ENCODE measurements at places on chromosomes 1 and 21.

DNA sequence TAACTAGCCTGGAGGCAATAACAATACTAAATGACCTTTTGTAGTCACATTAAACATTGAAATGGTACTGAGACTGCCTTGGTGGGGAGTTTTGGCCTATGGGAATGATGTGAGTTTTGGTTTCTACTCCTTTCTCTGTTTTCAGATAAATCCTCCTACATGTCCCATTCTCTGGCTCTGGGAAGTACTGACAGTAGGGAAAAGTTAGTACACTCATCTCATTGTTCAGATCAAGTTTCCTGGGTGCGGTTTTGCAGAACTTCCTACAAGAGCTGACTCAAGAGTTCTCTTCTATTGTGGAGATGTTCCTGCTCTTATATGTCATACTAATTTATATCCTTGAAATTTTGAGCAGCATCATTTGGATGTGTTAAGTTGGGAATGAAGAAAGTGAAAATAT is 74.2 kb upstream of the MACF1 start:
- DNase-seq, result no peak

GRCh38 chr1:205965036-205965884 is 22.0 kb upstream of the SLC26A9 start:
- DNase-seq, result no peak

- no peak for DNase-seq
Observed at GRCh38 chr1:41236781-41237180, 5.3 kb downstream of the SCMH1 start.

- no peak for DNase-seq
Observed at GRCh38 chr1:183276386-183277080, 90.5 kb downstream of the LAMC2 start.

DNA sequence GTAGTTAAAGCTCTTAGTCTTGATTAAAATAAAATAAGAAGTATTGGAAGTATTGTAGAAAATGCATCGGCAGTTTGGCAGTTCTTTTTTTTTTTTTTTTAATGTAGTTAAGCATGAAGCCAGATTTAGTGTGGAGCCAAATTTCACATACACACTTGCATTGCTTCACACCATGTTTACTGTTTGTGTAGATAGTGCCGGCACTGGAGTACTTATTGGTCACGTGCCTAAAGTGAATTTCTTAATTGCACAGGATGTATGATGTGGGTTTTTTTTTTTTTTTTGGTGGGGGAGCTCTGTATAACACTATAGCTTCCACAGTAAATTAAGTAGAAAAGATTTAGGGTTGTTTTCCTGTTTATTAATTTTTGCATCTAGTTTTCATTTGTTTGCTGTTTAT is 21.2 kb upstream of the TMEM61 start:
- DNase-seq, result no peak

GRCh38 chr1:201714542-201715329 is 114.2 kb upstream of the IPO9 start:
- DNase-seq, result no peak

GRCh38 chr1:2033165-2033564 is 14.0 kb downstream of the GABRD start:
- DNase-seq, result no peak

- DNase-seq, result no peak
Observed at GRCh38 chr1:202305168-202305567, 36.6 kb downstream of the UBE2T start.

- DNase-seq, result no peak
Observed at GRCh38 chr1:96804648-96805047, 83.1 kb downstream of the PTBP2 start.

DNA sequence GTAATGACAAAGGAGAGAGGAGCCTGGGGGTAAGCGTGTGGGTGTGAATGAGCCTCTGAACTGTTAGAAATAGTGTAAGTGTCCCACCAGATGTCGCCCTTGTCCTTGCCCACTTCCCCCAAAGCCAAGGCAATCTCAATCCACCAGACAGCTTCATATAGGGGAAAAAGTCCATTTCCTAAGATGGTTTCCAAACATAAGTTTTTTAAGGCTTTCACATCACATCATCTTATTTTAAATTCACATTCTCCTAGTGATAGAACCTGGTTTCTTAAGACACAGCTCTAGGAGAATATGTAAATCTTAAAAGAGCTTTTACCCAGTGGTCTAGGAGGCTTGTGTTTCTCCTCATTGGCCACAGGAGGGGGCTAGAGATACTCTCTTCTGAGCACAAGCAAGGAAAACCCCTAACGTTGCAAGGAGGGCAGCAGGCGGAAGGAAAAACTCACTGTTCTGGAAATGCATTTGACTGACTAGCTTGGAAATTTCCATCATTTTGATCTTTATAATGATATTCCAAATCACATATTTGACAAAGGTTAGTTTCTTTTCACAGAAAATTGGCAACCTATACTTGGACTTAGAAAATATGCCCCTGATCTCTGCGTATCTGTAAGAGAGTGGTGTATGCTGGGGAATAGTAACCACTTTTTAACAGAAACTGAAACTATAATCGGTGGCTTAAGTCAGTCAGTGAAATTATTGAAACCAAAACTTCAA is 51.9 kb upstream of the LPAR3 start:
- DNase-seq, result peak; percentile 67

GRCh38 chr21:25580912-25581260 is 26.4 kb downstream of the MRPL39 start:
- no peak for DNase-seq

GRCh38 chr1:197519741-197520334 is 251.8 kb downstream of the CRB1 start:
- DNase-seq, result no peak

DNA sequence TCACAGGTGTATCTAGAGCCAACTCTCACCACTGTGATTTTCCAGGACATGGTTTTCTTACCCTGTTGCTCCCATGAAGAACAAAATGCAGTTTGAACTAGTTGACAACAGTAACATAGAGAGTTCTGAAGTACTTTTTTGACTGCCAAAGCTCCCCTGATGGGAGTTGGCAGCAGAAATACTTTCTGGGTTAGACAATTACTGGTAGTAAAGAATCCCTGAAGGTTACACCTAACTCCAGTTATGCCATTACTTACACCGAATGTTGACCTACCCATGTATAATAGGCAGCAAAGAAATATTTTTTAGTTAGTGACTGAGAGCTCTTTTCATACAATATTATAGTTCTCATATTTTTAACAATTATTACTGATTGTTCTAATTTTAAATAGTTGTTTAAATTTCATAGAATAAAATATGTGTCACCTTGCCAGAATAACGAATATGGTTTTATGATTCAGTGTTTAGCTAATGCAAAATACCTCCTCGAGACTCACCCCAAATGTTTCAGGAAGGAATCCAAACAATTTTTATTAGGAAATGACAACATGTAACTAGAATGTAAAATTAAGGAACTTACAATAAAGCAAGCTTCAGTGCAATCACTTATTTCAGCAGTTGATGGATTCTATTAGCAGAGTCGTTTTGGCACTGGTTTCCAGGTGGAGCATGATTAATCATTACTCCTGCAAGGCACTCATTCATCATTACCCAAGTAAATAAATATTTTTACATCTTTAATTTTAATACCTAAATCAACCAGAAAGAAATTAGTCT is 237.6 kb downstream of the MRPL39 start:
- DNase-seq, result no peak

- no peak for DNase-seq
Observed at GRCh38 chr1:18322368-18323032, 158.2 kb upstream of the KLHDC7A start.

DNA sequence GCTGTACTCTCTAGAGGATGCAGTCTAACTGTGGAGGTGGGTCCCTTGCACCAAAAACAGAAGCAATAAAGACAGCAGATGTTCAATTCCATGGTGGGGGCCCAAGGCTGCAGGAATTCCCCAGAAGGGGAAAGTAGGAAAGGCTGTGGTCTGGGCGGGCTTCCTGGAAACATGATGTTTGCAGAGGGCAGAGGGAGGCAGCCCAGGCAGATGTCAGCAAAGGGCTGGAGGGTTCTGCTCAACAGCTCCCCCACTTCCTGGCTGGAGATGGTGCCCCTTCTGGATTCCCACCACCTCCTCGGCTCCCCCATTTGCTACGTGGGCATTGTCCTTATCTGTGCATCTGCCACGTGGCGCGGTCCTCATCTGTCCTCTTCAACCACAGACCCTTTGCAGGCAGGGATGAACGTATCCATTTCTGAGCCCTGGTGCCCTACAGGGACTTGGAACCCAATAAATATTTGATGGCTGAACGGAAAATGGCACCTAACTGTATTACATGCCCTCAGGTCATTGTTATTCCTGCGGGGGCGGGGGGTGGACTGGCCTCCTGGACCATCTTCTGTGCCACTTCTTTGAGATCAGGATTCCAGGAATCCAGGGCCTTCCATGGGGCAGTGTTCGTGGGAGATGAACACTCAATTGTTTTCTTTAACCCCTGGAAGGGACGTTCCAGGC is 8.4 kb upstream of the GUCA2B start:
- no peak for DNase-seq

DNA sequence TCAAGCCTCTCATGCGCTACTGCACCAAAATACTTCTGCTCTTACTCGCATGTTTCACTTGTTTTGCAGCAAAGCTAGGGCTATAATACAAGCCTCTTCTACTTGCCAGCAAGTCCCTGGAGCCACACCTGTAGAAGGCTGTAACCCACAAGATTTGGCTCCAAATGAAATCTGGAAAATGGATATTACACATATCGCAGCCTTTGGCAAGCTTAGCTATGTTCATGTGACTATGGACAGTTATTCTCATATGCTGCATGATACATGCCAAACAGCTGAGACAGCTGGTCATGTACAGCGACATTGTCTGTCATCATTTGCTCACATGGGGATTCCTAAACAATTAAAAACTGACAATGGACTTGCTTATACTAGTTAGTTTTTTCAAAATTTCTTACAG is 270.3 kb downstream of the COL11A1 start:
- no peak for DNase-seq

DNA sequence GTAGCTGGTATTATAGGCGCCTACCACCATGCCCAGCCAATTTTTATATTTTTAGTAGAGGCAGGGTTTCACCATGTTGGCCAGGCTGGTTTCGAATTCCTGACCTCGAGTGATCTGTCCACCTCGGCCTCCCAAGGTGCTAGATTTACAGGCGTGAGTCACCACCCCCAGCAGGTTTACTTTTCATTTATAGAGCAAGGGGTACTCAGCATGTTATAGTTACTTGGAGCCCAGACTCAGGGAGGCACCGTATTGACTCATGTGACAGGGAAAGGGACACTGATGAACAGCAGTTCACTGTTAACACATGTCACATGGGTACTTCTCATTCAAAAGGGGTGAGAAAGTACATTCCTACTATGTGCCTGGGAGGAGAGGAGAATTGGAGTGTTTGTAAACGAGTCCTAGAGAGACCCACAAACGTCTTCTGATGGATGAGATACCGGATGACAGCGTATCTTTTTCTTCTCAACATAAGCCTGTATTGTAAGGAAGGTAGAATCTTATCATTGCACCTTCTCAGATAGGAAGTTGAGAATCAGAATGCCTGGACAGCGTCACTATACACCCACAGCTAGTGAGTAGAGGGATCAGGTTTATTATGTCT is 510.0 kb downstream of the USP25 start:
- DNase-seq, result no peak

GRCh38 chr1:230142608-230143210 is 75.7 kb downstream of the GALNT2 start:
- DNase-seq, result no peak

GRCh38 chr1:121443001-121443540 is 258.3 kb downstream of the SRGAP2C start:
- no peak for DNase-seq

All from stimulated activated CD4-positive, alpha-beta T cell treated with anti-CD3 and anti-CD28 coated beads, Interleukin-15, amount 100 ng/mL, for 48 hours (primary cell).